ENCODE measurements at places on chromosomes 3 and 15.

GRCh38 chr15:99986297-99987118, 253.3 kb upstream of the LYSMD4 start:
- no peak for DNase-seq

DNA sequence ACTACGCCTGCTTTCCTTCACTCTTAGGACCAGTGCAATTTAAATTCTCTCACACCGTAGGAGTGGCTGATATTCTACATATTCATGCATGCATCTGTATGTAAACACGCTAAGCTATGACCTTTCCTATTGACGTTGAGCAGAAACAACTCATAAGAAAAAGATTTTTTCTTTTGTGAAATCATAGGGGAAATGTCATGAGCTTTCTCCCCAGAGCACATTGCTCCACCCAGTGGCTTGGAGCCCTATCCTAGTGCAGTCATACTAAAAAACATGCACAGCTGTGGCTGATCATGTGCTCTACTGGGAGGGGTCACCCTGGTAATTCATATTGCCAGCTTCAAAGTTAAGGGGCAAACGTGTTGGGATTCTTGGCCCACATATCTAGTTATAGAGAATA, 1.8 kb upstream of the MESD start:
- peak; percentile 17 for DNase-seq

DNA sequence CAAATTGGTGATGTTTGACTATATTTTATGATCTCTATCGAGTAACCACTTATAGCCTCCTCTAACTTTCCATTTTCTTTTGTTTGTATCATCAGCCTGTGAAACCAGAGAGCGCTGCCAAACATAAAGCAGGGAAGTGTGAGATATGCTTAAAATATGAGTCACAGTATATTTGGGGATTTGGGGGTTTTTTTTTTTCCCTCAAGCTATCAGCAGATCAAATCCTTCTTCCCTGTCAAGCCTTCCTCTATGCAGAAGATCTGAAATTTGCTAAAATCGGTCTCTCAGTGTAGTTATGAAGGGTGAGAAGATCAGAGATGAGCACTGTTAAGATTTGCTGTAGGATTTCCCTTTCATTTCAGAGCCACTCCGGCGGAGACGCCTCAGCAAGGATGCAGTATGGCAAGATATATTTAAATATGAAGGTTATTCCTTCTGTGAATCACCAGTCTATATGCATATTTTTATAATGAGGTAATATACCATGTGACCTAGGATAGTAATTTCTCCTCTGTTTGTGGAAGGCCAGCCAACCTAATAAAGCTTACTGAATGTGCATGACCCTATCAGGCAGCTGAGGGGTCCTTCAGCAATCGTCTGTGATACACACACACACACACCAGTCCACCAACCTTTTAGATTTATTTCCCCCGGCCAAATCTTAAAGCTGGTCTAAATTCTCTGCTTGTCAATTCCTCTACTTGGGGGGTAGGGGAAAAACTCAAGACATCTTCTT, 474.1 kb downstream of the FOXP1 start:
- DNase-seq: no peak

- DNase-seq: no peak
Measured at GRCh38 chr15:63371297-63371918, 10.2 kb downstream of the CA12 start.

DNA sequence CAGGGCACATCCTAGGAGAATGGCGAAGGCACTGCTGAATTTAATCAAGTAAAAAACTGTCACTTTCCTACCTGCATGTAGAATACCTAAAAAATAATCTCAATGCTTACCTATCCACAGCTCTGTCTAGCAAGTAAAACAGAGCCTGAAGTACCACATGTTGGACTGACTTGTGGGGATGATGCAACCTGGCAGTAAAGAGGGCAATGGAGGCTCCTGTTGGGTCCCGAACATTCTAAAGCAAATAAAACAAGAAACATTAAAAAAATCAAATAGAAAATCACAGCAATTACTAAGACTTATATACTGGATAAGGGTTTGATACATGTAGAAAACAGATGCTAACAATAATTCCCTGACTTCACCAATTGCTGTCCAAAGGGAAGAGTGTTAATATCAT, 56.1 kb downstream of the PTPN9 start:
- no peak for DNase-seq

DNA sequence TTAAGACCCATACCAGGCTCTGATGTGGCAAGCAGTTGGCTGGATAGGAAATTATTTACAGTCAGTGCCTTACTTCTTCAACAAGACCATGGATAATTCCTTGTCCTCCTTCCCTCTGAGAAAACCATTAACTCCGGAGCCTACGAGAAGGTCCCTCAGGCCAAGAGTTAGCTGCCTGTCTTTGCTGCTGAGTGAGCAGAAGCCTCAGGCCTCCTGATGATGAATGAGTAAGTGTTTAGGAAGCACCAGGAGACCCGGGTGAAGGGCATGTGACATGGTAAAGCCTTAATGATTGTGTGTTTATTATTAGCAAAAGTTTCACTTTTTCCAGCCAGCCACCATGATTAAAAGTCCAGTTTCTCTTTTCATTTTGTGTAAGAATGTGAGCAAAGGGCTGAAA, 174.9 kb upstream of the TOPAZ1 start:
- DNase-seq: no peak

All from CD4-positive, alpha-beta T cell treated with Interleukin-4 for 1 hour (primary cell).